T1000 (cell line): ENCODE measurements at places on chromosomes 12 and 14.

- DNase-seq: no peak
These were observed 7.2 kb upstream of the GPR84 start for GRCh38 chr12:54371328-54372112.

DNA sequence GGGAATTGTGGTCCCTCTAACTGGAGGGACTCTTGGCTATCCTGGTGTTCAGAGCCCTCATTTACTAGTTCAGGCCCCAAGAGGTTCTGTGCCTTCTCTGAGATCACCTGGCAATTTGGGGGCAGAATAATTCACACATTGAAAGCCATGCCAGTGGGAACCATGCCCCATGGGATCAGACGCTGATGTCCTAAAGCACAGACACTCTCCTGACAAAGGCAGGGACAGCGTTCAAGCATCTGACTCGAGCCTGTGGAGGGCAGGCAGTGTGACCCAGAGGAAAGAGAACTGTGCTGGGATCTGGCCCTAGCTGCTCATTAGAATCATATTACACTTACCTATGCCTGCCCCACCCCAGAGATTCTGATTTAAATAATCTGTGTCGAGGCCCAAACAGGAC lies 2.4 kb upstream of the ASB2 start:
- no peak for DNase-seq

GRCh38 chr12:28611115-28611435 lies 420.8 kb downstream of the CCDC91 start:
- no peak for DNase-seq

DNA sequence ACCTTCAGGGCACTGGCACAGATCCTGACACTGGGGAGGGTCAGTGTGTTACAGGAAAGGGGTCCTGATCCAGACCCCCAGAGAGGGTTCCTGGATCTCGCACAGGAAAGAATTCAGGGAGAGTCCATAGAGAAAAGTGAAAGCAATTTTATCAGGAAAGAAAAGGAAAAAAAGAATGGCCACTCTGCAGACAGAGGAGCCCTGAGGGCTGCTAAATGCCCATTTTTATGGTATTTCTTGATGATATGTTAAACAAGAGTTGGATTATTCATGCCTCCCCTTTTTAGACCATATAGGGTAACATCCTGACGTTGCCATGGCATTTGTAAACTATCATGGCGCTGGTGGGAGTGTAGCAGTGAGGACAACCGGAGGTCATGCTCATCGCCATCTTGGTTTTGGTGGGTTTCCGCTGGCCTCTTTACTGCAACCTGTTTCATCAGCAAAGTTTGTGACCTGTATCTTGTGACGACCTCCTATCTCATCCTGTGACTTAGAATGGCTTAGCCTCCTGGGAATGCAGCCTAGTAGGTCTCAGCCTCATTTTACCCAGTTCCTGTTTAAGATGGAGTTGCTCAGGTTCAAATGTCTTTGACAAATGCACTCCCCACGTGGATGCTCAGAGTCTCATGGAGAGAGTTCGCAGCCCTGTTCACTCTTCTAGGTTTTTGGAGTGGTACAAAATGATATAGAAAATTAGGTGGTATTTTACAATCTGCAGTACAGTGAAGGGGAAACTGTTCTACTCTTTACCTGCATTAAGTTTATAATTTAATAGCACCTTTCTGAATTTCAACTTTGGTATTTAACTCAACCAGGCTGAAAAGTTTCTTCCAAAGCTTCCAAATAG lies 1363.7 kb upstream of the TMEM132C start:
- no peak for DNase-seq

DNA sequence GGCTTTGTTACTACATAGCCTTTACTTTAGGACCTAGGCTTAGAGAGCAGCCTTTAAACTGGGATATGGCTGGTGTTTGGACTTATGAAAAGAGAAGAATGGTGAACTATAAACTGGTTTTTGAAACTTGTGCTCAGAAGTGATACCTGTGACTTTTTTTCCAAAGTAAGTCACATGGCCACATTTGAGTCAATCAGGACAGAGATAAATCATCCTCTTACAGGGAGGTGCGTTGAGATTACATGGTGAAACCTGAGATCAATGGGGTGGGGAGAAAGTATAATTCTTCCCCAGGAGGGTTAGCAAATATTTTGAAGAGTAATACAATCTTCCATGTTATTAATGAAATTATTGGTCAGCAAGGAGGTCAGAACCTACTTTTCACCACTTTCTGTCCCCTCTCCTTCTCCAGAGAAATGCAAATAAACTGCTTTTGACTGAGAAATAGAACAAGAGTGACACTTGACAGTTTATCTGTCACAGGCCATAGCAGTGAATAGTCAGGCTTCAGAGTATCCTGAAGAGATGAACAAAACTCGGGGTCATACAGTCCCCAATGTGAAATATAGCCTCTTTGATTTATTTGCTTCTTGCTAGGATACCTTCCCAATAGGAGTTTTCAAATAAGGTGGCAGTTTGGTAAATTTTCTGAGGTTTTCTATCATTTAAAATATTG lies 11.1 kb upstream of the ZNF641 start:
- DNase-seq: no peak

GRCh38 chr12:19704966-19705365 lies 265.7 kb downstream of the AEBP2 start:
- no peak for DNase-seq

DNA sequence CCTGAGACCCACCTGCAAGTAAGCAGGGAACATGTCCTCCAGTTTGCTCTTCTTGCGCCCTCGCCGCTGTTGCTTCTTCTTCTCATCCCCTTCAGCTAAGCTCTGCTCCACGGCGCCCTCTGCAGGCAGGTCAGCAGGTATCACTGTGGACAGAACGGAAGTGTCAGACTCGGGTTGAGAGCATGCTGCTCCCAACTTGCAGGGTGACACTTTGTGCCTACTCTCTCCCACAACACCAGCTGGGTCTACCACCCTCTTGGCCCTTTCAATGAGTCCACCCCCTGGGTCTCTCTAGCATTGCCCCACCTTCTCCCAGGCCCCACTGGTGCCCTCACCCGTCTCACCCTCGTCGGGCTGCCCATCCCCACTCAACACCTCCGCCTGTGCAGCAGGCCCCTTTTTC lies 16.7 kb downstream of the KMT2D start:
- DNase-seq: no peak
